Left forelimb (tissue), 1 donor: ENCODE measurements at places on chromosomes 11 and 22.

DNA sequence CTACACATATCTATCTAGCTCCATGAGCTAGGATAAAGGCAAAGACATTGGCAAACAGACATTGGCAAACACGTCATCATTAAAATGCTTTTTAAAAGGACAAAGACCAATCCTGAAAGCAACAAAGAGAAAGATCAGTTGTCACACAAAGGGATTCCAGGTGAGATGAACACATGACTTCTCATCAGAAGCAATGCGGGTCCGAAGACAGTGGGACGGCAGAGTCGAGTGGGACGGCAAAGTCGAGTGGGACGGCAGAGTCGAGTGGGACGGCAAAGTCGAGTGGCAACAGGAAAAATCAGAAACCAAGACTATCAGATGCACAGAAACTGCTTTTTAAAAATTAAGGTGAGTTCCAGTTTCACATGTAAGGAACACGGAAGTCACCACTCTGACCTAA, 609.5 kb downstream of the BRD1 start:
- DNase-seq = peak; percentile 14

GRCh38 chr11:69553416-69554357, 72.2 kb downstream of the LINC01488 start:
- DNase-seq = no peak

DNA sequence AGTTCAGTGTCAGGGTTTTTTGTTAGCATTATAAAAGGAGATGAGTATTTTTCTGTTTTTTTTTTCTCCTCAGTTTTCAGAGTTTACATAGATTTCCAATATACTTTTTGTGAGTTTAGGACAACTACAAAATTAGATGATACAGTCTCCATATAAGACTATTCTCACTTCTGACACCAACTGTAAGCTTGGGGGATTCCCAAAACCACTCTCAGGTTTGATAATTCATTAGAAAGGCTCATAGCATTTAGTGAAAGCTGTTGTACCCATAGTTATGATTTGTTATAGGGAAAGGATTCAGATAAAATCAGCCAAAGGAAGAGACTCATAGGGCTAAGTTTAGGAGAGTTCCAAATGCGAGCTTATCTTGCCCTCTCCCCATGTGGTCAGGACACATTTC, 24.1 kb downstream of the CUL5 start:
- no peak for DNase-seq

DNA sequence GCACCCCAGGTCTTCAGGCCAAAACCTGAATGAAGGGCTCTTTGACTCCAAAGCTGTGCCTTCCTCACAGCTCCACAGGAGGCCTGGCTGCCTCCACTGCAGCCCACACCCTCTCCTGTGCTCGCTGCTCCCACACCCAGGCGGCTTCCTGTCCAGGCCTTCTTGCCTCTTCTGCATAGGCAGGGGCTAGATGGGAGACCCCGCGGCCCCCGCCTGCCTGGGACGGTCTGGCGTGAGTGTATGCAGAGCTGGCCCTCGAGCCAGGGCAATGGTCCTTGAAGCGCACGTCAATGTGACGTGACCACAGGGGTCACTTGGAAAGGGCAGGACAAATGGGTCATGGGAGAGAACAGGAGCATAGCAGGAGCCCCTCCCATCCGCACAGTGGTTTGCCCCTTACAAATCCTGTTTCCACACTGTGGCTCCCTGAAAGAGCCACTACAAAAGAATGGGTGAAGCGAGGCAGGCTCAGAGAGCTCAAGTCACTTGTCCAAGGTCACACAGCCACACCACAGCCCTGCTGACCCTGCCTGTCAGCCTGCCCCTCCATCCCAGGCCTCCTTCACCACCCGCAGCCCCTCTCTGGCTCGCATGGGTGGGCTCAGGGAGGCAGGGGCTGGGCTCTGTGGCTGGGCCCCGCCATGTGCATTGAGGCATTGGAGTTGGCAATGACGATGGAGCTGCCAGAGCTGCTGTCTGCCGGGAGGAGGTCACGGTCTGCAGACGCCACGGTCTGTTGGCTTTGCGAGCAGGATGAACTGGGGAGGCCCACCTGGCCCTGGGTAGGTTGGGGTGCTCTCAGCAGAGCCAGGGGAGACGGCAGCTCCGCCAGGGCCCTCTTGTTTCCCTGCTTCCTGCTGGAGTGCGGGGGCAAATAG, 71.2 kb upstream of the WNT11 start:
- no peak for DNase-seq

DNA sequence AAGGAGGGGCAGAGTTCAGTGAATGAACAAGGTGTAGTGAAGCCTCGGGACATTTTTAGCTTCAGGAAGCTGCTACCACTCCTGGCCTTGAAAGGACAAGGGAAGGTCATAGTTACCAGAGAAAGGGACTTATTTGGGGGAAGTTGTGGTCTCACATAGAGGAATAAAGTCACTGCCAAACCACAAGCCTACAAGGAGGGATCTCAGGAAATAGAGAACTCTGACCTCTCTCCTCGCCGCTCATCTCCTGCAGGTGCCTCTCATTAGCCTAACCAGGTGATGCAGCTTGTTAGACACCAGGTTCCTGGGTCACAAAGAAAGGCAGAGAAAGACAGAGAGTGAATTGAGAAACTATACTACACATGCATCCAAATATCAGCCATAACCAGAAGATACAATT, 14.3 kb upstream of the TOLLIP start:
- DNase-seq = no peak

- DNase-seq = no peak
Observed at GRCh38 chr22:44111562-44112155, 69.1 kb upstream of the PARVG start.

GRCh38 chr22:17891481-17892167, 117.4 kb upstream of the BID start:
- no peak for DNase-seq

GRCh38 chr22:44449061-44449682, 48.9 kb downstream of the RTL6 start:
- DNase-seq = peak; percentile 54

GRCh38 chr11:8289492-8289918, 25.8 kb upstream of the LMO1 start:
- DNase-seq = peak; percentile 52

DNA sequence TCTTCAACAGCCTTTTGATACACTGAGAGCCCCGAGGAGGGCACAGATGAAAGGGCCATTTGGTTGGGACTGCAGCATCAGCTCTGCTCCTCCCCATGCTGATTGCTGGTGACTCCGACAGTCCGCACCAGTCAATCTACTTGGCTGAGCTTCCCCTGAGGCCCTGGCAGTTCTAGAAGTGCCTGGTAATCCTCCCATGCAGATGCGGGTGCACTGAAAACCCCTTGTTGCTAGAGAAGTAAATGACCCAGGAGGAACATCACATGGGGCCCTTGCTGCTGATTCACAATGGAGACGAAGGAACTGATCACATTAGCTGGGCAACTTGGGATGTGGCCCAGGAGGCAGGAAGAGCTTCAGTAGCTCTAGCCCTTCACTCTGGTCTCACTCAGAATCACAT, 35.2 kb upstream of the RIC3 start:
- DNase-seq = no peak

DNA sequence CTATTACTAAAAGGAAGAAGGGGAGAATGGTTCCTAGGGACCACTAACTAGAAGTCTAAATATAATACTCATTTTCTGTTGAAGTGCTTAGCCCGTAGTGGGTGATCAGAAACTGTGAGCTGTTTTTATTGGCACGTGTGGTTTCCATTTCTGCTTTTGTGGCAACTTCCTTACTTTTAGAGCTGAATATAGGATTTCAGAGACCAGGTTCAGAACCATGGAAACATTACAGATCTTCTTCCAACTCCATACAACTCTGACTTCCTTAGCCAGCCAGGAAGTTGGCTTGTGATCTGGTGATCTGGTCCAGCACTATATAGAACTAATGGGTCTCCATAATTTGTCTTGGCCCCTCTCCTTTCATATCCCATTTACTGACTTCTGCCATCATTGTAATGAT, 2.6 kb upstream of the ME3 start:
- DNase-seq = no peak
